ENCODE measurements at places on chromosomes 4 and X.
A peak's percentile ranks its signal among the peaks of the same experiment; 100 is the strongest.

- H3K27me3 ChIP-seq, result no peaks in the 10 kb centered on the region
- no peak for DNase-seq
- H3K36me3 ChIP-seq, result no peaks in the 10 kb centered on the region
- H3K4me1 ChIP-seq, result no peaks in the 10 kb centered on the region
- H3K27ac ChIP-seq, result no peak overlapping the region
These were observed 276.8 kb downstream of the SPOCK3 start for GRCh38 chr4:166957451-166957850.

DNA sequence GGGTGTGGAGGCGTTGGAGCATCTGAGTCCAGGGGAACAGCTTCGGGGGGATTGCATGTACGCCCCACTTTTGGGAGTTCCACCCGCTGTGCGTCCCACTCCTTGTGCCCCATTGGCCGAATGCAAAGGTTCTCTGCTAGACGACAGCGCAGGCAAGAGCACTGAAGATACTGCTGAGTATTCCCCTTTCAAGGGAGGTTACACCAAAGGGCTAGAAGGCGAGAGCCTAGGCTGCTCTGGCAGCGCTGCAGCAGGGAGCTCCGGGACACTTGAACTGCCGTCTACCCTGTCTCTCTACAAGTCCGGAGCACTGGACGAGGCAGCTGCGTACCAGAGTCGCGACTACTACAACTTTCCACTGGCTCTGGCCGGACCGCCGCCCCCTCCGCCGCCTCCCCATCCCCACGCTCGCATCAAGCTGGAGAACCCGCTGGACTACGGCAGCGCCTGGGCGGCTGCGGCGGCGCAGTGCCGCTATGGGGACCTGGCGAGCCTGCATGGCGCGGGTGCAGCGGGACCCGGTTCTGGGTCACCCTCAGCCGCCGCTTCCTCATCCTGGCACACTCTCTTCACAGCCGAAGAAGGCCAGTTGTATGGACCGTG lies 2.2 kb downstream of the AR start:
- H3K4me1 ChIP-seq, result peaks cover 5% of the 10 kb centered on the region
- H3K36me3 ChIP-seq, result no peaks in the 10 kb centered on the region
- peaks cover 35% of the 10 kb centered on the region for H3K27me3 ChIP-seq

GRCh38 chr4:164383358-164384220 lies 370.3 kb upstream of the SMIM31 start:
- DNase-seq, result no peak
- peak overlapping the region; percentile 47 for H3K4me3 ChIP-seq
- no peak overlapping the region for H3K27ac ChIP-seq
- no peaks in the 10 kb centered on the region for H3K4me1 ChIP-seq
- peaks cover 21% of the 10 kb centered on the region for H3K27me3 ChIP-seq

GRCh38 chr4:184792950-184793555 lies 32.7 kb downstream of the ACSL1 start:
- H3K4me1 ChIP-seq, result peaks cover 15% of the 10 kb centered on the region
- peak overlapping the region; percentile 44 for H3K27ac ChIP-seq
- H3K4me3 ChIP-seq, result no peak overlapping the region
- DNase-seq, result peak; percentile 49
- H3K36me3 ChIP-seq, result no peaks in the 10 kb centered on the region
- no peaks in the 10 kb centered on the region for H3K27me3 ChIP-seq

- H3K27ac ChIP-seq, result no peak within 1 kb of the TSS
- peaks cover 46% of the 10 kb centered on the region for H3K27me3 ChIP-seq
- H3K36me3 ChIP-seq, result no peaks in the 10 kb centered on the region
These were observed at the start of gene DKK2 for GRCh38 chr4:107035819-107036583. Gene DKK2, minus strand, starts transcription at chr4:107036313. Its CDS starts 722 bp downstream, at chr4:107035591.

DNA sequence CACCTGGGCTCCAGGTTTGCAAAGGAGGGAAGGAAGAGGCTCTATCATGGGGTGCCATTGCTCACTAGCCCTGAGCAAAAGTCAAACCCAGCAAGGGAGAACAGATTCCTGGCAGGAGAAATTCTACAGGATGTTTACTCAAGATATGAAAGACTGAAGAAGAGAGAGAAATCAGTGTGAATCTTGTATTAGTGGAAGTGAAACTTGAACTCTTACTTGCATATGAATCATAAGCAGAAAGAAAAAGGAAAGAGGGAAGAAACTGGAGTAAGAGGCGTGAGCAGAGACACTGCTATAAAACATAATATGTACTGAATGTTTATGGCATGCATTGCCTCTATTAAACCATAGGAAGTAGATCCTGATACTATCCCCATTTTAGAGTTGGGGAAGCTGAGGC lies 60.9 kb downstream of the C4orf46 start:
- H3K36me3 ChIP-seq, result no peaks in the 10 kb centered on the region
- H3K4me3 ChIP-seq, result no peak overlapping the region
- no peak for DNase-seq
- no peak overlapping the region for H3K27ac ChIP-seq
- no peaks in the 10 kb centered on the region for H3K27me3 ChIP-seq

DNA sequence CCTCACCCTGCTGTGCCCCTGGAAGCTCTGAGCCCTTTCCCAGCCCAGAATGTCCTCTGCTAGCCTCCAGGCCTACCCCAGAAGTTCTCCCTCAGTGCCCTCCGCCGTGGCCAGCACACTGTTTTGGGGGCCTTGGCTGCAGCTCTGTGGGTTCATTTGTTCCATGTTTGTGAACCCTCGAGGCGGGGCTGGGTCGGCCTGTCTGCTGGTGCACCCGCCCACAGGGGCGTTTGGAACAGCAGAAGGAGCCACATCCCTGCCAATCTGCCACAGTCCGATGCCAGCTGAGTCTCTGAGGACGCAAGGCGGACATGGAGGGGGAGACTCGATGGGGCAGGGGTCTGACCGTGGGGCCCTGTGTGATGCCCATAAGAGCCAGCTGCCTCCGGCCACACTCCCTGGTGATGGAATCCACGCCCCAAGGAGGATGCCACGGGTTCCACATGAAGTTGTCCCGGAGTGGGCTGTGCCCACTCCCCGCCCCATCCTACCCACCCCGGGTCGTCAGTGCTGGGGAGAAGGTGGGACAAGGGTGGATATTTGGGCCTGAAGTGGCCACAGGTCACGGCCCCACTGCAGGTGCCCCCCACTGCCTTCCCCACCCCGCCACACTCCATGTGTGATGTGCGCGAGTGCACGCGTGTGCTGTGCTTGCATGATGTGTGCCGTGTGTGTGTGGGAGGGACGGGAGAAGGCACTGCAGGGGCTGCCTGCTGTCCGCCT lies 7.1 kb downstream of the ATP5ME start:
- H3K4me1 ChIP-seq, result no peaks in the 10 kb centered on the region
- H3K27me3 ChIP-seq, result peaks cover 18% of the 10 kb centered on the region
- no peak overlapping the region for H3K4me3 ChIP-seq

GRCh38 chr4:159159611-159160010 lies 56.7 kb downstream of the RAPGEF2 start:
- H3K27me3 ChIP-seq, result no peaks in the 10 kb centered on the region
- H3K4me3 ChIP-seq, result no peak overlapping the region
- no peak for DNase-seq
- no peaks in the 10 kb centered on the region for H3K36me3 ChIP-seq
- no peak overlapping the region for H3K27ac ChIP-seq

DNA sequence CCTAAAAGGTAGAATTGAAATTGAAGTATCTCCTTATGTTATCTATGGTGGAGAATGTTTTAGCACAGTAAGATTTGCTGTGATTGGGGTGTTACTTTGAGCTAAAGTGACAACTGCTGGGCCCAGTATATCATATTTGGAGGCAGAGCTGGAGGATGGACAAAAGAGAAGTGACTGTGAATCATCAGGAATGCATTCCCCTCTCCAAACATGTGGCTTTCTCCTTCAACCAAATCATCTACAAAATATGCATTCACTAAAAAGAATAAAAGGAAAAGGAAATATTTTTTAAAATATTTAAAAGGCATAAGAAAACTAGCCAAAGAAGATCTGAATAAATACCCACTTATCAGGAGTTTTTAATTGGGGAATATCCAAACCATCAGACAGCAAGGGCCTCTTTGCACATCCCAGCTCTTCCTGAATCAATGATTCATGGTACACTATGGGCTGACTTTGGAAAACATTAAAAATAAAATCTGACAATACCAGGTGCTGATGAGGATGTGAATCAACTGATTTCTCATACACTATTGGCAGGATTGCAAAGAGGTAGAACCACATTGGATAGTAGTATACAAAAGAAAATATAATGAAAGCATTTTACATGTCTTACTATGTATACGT lies 671.7 kb upstream of the NR3C2 start:
- peaks cover 17% of the 10 kb centered on the region for H3K4me1 ChIP-seq
- H3K27me3 ChIP-seq, result no peaks in the 10 kb centered on the region
- DNase-seq, result no peak
- no peaks in the 10 kb centered on the region for H3K36me3 ChIP-seq

- no peak for DNase-seq
- peaks cover 20% of the 10 kb centered on the region for H3K27me3 ChIP-seq
- H3K4me1 ChIP-seq, result no peaks in the 10 kb centered on the region
- no peak overlapping the region for H3K4me3 ChIP-seq
- no peak overlapping the region for H3K27ac ChIP-seq
- H3K36me3 ChIP-seq, result no peaks in the 10 kb centered on the region
These were observed 66.6 kb downstream of the TRMT44 start for GRCh38 chr4:8507196-8507570.

DNA sequence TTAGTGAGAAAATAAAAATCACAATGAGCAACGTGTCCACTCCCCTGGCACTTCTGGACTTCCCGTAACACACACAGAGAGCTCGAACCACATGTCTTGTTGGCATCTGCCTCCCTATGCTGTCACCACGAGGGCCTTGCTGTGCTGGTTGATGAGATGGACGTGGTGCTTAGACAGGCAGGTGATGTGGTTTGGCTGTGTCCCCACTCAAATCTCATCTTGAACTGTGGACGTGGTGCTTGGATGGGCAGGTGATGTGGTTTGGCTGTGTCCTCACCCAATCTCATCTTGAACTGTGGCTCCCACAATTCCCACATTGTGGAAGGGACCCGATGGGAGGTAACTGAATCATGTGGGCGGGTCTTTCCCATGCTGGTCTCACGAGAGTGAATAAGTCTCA lies 40.0 kb downstream of the FGFRL1 start:
- no peak for DNase-seq
- no peaks in the 10 kb centered on the region for H3K36me3 ChIP-seq
- H3K4me3 ChIP-seq, result no peak overlapping the region
- no peak overlapping the region for H3K27ac ChIP-seq
- peaks cover 67% of the 10 kb centered on the region for H3K27me3 ChIP-seq
- H3K4me1 ChIP-seq, result peaks cover 19% of the 10 kb centered on the region

DNA sequence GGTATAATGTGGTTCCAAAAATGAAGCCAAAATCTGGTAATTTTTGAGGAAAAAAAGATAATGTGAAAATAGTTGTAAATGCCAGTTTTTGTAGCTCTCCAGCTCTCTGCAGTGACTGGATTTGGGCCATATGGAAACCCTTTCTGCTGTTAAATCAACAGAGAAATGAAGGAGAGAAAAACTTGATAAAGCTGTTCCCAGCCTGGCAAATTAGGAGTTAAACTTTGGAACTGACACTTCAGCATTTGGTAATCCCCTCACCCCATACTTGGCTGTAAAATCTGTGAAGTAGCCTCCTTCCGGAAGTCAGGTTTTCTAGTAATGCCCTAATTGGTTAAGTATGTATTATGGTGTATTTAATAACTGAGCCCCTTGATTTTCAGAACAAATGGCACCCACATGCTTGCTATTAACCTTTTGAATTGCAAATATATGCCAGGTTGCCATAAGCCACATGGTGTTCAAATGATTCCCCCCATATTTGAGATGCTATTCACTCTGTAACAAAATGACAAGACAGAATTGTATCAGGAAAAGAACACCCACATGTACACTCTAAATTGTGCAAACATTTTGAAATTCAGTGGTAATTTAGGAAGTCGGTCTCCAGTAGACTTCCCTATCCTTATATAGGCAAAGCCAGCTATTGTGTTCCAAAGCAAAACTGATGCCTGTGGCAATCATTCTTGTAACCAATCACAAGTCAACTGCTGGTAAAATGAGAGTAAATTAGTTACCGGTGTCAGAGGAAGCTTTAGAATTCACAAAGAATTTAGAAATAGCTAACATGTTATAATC lies 96.3 kb upstream of the ADAMTS3 start:
- H3K27ac ChIP-seq, result no peak overlapping the region
- H3K4me1 ChIP-seq, result no peaks in the 10 kb centered on the region
- no peaks in the 10 kb centered on the region for H3K36me3 ChIP-seq
- no peak for DNase-seq
- H3K27me3 ChIP-seq, result peaks cover 3% of the 10 kb centered on the region
- H3K4me3 ChIP-seq, result no peak overlapping the region

- peak overlapping the region; percentile 82 for H3K4me3 ChIP-seq
- peaks cover 10% of the 10 kb centered on the region for H3K36me3 ChIP-seq
- peak overlapping the region; percentile 91 for H3K27ac ChIP-seq
- no peaks in the 10 kb centered on the region for H3K27me3 ChIP-seq
- peaks cover 39% of the 10 kb centered on the region for H3K4me1 ChIP-seq
These were observed 570.4 kb upstream of the DIPK2B start for GRCh38 chrX:45771114-45771513.

- H3K36me3 ChIP-seq, result no peaks in the 10 kb centered on the region
- no peaks in the 10 kb centered on the region for H3K4me1 ChIP-seq
- no peak for DNase-seq
- H3K27ac ChIP-seq, result no peak overlapping the region
These were observed 88.4 kb upstream of the TLL1 start for GRCh38 chr4:165784672-165785071.
